Hematopoietic multipotent progenitor cell treated with erythropoietin and hydrocortisone succinate and interleukin-3 and kit ligand, for 15 days (in vitro differentiated cells): ENCODE measurements at places on chromosomes 2 and 18.

DNA sequence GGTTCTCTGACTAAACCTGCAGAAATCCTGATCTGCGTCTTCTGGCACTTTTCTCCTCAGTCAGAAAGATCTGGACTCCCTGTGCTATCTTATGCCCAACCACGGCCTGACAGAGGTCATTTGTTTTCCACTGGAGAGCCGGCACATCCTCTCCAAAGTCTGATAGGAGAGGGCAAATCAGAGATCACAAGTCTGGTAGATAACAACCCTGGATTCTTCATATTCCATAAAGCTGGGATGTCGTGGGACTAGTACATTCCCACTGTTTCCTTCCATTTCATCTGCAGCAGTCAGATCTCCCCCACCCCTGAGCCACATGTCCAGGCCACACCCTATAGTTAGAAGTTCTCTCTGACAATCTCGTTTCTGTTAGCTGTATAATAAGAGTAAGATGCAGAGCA lies 157.0 kb downstream of the MGAT5 start:
- no peak for DNase-seq

DNA sequence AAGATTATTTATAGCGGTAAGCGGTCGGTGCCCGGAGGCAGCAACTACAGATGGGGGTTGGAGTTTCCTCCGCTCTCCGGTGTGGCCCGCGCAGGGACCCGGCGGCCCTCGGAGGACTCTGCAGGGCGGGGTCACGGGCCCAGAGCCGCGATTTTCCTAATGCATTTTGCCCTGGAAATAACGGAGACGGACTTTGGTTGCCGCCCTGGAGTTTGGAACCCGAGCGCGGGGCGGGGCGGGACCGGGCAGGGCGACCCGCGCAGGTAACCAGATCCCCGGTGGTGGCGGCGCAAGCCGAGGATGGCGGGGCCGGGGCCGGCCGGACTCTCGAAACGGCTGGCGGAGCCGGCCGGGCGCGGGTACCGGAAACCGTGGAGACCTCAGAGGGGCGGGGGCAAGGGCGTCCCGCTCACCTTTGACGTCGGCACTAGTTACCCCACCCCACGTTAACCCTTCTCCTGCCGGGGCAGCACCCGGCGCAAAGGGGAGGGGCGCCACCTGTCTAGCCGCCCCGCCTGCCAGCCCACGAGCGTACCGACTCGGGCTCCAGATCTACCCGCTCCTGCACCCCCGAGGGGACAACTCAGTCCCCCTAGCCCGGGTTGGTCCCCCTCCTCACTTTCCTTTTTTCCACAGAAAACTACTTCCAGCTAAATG lies 2.9 kb downstream of the CYP26B1 start:
- DNase-seq, result no peak

DNA sequence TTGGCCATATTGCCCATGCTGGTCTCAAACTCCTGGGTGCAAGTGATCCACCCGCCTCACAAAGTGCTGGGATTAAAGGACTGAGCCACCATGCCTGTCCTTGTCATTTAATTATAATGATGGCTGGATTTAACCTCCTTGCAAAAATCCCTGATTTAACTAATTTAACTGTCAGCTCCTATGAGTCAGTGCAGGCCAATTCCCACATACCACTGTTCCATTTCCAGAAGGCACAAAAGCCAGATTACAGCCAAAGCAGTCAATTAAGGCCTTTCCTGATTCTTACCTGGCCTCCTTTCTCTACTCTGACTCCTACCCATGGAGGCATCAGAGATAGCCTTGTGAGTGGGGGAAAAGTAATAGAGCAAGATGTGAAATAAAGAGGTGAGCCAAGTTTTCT lies 12.3 kb upstream of the SLC35F5 start:
- DNase-seq, result no peak

GRCh38 chr2:189933911-189934399 lies 128.6 kb downstream of the MSTN start:
- DNase-seq, result no peak

GRCh38 chr2:64454386-64455332 lies 697 bp downstream of the LGALSL start:
- no peak for DNase-seq

- DNase-seq, result no peak
Observed at GRCh38 chr2:143629340-143629739, 500.1 kb downstream of the ARHGAP15 start.

DNA sequence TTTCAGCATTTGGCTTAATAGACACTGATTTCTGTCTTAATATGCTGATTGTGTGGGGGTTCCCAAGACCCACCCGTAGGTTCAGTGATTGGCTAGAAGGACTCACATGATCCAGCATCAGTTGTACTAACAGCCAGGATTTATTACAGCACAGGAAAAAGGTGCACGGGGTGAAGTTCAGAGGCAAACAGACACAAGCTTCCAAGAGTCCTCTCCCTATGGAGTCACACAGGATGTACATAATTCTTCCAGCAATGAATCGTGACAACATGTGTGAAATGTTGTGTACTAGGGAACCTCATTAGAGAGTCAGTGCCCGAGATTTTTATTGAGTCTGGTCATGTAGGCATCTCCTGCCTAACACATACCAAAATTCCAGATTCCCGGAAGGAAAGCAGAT lies 52.8 kb downstream of the GALNT1 start:
- no peak for DNase-seq

- no peak for DNase-seq
Observed at GRCh38 chr18:48017635-48018034, 87.2 kb upstream of the SMAD2 start.

GRCh38 chr2:151649966-151650365 lies 84.3 kb downstream of the NEB start:
- no peak for DNase-seq

DNA sequence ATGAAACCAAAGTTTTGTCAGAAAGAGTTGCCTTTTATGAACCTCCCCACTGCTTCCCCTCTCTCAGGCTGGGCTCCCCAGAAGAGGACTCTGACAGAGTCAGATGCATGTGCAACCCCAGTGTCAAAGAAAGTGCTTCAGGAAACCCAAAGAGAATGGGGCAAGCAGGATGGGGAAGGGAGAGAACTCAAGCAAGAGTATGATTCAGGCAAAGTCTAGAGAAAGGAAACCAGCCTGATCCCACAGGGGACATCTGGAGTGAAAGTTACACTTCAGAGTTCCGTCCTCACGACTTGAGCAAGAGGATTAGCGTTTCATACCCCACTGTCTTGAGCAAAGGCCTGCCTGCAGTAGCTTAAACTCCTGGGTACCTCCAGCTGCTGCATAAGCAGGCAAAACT lies 51.8 kb upstream of the EPC2 start:
- no peak for DNase-seq

DNA sequence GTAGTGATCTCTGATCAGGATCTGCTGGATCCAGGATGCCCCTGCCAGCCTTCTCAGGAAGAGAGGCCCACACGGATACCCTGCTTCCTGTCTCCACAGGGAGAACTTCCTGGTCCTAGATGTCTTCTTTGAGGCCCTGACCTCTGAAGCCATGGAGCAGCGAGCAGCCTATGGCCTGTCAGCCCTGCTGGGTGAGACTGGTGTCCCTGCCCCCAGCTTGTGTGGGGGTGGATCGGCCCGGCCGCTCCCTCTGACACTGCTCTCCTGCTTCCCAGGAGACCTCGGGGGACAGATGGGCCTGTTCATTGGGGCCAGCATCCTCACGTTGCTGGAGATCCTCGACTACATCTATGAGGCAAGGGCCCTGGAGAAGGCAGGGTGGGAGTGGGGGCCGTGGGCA lies 6.6 kb downstream of the CHPF start:
- no peak for DNase-seq

DNA sequence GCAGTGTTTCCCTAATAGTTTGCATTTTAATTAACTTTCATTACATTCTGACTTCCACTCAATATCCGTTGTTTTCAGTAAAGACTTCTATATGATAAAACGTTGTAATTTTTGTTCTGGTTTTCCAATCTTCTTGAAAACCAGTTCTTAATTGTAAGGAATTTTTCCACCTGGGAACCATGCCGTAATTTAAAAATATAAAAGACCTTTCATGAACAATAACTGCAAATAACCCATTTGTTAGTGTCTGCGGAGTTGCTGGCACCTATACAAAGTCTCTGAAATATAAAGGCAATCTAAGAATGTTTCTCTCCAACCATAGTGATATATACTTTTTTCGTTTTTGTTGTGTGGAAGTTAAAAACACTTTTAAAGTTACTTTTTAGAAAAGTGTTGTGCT lies 7.7 kb upstream of the SATB2 start:
- DNase-seq, result no peak

GRCh38 chr2:179036353-179036905 lies 13.5 kb downstream of the CCDC141 start:
- DNase-seq, result no peak

- DNase-seq, result no peak
Observed at GRCh38 chr2:181300600-181301291, 156.4 kb upstream of the ITGA4 start.

GRCh38 chr2:157127249-157128012 lies 130.1 kb upstream of the GALNT5 start:
- no peak for DNase-seq

- DNase-seq, result no peak
Observed at GRCh38 chr2:72963423-72964145, 46.3 kb downstream of the EMX1 start.

DNA sequence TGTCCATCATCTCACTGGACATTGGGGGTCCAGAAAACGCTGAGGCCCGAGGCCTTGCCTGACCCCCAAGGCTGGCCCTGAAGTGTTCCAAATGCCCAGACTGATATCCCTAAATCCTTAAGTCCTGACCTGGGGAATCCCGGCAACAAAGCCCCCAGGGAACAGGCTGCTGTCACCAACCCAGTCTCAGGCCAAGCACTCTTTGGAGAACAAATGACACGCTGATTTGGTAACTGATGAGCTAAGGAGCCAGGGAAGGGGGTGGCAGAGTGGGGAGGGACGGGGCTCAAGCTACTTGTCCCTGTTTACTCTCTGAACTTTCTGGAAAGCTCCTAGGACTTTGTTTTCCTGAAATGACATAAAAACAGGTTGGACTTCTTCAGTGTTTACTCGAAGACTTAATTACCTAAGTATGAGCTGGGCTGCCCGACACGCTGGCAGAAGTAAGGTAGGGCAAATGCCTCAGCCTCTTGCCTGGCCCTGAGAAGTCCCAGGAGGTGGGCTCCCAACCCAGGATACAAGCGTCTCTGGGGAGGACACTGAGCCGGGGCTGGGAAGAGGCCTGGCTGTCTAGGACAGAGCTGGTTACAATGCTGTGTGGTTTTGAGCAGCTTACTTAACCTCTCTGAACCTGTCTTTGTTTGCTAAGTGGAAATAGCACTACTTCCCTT lies 105.5 kb upstream of the GLI2 start:
- no peak for DNase-seq

GRCh38 chr18:30915336-30915988 lies 127.1 kb downstream of the DSC3 start:
- no peak for DNase-seq

DNA sequence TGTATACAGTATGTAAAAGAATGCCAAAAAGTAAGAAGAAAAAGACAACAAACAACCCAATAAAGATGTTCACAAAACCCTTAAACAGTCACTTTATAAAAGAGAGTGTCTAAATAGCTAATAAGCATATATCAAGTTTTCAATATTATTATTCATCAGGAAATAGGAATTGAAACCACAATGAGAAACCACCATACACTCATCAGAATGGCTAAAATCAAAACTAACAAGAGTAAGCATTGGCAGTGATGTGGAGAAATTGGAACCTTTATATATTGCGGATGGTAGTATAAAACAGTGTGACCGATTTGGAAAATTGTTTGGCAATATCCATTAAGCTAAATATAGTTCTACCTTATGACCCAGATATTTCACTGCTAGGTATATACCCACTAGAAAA lies 20.5 kb upstream of the TGFA start:
- DNase-seq, result no peak
